ENCODE measurements at places on chromosomes 3 and 15.
A peak's percentile ranks its signal among the peaks of the same experiment; 100 is the strongest.

GRCh38 chr15:89113296-89114024 is 25.2 kb downstream of the ABHD2 start:
- DNase-seq: no peak

DNA sequence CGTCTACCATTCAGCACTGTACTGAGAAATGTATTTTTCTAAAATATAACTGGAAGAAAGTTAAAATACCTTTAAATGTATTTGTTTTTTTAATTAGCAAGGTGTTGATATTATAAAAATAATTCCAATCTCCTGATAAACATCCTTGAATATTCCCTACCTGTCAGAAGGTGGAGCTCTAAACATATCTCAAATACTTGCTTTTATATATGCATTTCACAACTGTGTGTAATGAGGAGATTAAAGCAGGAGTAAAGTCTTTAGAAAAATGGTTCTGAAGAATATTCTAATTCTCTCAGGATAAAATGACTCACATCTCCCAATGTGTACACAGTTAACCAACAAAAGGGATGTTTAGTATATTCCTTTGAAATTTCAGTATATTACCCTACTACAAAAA is 422.7 kb downstream of the PLCL2 start:
- no peak for DNase-seq

GRCh38 chr15:39051626-39052322 is 487.2 kb upstream of the RASGRP1 start:
- no peak for DNase-seq

DNA sequence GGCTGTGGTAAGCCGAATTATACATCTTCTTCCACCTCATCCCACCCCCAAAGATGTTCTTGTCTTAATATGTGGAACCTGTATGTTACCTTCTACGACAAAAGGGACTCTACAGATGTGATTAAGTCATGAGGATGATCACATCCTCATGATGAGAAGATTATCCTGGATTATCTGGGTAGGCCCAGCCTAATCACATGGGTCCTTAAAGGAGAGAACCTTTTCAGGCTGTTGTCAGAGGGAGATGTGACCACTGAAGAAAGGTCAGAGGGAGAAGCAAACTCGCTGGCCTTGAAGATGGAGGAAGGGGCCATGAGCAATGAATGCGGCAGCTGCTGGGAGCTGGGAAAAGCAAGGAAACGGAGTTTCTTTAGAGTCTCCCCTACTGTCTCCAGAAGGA is 12.9 kb upstream of the SCG3 start:
- no peak for DNase-seq

- DNase-seq: no peak
These were observed 165.2 kb upstream of the TPM1 start for GRCh38 chr15:62877276-62877857.

DNA sequence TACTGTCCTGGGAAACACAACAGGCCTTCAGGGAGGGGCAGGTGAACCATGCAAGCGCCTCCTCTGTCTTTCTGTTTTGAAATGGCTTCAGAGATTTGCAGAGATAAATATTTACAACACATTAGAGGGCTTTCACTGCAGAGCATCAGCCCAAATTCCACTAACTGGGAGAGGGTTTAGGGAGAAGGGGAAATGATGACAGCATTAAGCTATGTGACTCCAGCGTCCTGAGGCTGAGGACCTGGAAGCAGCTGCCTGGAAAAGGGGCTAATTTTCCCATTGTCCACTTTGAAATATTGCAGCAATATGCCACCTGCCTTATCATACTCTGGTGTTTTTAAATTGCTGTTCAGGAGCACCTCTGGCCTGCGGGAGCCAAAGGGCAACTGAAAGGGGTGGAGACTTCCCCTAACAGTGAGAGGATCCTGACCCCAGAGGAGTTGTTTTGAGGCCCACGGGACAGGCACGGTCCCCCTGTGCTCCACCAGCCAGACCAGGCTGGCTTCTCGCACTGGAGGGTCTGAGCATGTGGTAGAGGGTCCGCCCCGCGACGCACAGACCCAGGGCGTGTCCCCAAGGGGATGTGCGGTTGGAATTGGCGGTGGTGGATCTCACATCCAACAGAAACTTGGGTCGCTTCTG is 110.6 kb downstream of the XXYLT1 start:
- DNase-seq: no peak

- peak; percentile 54 for DNase-seq
These were observed 9.8 kb upstream of the OR5K4 start for GRCh38 chr3:98343647-98344507.

DNA sequence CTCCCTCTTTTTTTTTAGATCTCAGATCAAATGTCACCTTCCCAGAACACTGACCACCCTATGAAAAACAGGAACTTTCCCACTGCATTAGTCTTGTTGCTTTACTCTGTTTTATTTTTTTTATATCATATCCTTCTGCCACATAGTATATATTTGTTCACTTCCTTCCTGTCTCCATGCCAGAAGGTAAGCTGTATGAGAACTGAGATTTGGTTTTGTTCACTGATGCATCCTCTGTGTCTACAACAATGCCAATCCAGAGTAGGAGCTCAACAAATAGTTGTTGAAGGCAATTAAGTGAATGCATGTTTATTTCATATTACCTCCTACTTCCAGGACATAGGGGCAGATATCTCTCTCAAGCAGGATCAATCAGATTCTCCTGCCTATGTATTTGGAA is 114.4 kb downstream of the TPRG1 start:
- DNase-seq: no peak

- DNase-seq: no peak
These were observed 444.7 kb downstream of the MAGI1 start for GRCh38 chr3:65593780-65594752.

DNA sequence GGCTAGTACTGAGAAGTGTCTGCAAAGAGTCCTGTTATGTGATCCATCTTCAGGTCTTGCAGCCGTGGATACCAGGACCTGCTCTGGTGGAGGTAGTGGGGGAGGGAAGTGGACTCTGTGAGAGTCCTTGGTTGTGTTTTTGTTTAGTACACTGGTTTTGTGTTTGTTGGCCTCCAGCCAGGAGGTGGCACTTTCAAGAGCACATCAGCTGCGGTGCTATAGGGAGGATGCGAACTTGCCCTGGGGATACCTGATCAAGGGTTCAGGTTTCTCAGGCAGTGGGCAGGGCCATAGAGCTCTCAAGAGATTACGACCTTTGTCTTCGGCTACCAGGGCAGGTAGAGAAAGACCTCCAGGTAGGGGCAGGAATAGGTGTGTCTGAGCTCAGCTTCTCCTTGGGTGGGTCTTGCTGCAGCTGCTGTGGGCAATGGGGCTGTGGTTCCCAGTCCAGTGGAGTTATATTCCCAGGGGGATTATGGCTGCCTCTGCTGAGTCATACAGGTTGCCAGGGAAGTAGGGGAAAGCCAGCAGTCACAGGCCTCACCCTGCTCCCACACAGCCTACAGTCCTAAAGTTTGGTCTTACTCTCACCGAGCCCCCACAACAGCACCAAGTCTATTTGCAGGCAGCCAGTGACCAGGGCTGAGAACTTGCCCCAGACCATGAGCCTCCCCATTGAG is 132.8 kb upstream of the NPHP3 start:
- DNase-seq: no peak

DNA sequence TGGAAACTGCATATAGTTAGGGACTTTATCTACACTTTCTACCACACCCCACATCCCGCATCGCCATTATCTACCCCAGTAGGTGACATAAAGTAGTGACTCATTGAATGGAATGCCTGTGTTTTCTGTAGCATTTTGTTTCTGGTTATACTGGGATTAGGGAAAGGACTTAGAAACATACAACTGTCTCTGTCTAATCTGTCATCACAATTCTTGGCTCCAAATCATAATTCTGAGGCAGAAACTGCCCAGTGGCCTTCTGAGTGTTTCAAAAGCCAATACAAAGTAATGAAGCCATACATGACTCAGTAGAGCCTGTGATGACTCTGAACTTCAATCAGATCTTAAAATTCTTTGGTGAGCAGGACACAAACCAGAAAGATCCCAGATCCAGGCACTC is 115.7 kb upstream of the CHRM5 start:
- no peak for DNase-seq

- DNase-seq: no peak
These were observed 763.9 kb upstream of the GOLIM4 start for GRCh38 chr3:168859574-168859973.

DNA sequence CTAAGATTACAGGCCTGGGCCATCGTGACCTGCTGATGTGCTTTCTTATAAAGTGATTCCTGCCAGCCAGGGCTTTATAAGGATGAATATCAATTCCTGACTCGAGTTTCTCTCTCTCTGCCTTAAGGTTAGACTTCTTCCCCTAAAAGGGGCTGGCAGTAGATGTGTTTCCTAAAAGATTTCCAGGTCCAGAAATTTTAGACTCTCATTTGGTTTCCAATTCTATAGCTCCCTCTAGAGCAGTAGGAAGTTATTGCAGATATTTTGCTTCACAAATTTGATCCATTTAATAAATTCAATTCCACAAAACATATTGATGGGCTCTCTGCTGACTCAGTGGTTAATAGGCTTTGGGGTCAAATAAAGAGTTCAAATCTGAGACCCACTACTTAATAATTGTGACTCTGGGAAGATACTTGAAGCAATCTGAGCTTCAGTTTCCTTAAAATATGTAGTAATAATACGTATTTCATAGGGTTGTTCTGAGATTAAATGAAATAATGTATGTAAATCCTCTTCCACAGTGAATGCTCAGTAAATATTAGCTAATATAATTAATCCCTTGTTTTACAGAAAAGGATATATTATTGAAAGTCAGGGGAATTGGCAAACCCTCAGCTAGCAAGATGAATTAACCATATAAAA is 2.1 kb downstream of the TRIM69 start:
- peak; percentile 78 for DNase-seq

GRCh38 chr15:87287156-87287555 is 969.4 kb downstream of the NTRK3 start:
- no peak for DNase-seq

GRCh38 chr15:100937171-100937570 is 18.0 kb downstream of the LRRK1 start:
- no peak for DNase-seq

- peak; percentile 61 for DNase-seq
These were observed 6.3 kb downstream of the AEN start for GRCh38 chr15:88627463-88627862.

DNA sequence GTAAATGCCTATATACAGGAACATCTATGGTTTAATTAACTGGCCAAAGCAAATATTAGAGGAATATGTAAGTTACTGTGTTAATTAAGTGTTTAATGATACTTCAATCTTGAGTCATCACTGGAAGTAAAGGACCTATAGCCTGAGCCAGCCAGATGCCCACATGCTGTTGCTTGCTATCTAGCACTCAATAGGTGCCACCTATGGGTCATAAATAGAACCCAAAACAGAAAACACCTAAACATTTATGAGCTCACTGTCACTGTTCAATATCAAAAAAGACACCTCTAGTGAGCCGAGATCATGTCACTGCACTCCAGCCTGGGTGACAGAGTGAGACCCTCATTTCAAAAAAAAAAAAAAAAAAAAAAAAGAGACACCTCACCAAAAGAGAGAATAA is 48.4 kb upstream of the IP6K2 start:
- DNase-seq: no peak

- no peak for DNase-seq
These were observed 358.0 kb upstream of the POU1F1 start for GRCh38 chr3:87634426-87634825.

- no peak for DNase-seq
These were observed 4.7 kb downstream of the FOXL2 start for GRCh38 chr3:138942271-138942670.

GRCh38 chr3:184583578-184584451 is 22.2 kb downstream of the EPHB3 start:
- DNase-seq: no peak

DNA sequence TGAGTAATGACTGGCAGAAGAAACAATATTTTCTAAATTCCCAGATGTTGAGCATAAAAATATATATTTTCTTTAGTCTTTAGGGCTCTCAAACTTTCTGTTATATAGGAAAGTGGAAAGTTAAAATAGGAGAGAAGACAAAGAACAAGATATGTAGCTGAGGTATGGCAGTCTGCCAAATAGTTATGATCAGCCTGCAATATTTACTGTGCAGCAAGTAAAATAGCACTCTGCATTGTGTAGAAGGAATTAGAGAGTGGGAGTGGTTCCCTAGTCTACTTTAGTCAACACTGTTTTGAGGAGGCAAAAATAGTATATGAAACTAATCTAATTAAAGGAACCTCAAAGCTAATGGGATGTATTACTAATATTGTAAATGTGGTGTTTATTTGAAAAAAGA is 978.1 kb upstream of the ALCAM start:
- DNase-seq: no peak

DNA sequence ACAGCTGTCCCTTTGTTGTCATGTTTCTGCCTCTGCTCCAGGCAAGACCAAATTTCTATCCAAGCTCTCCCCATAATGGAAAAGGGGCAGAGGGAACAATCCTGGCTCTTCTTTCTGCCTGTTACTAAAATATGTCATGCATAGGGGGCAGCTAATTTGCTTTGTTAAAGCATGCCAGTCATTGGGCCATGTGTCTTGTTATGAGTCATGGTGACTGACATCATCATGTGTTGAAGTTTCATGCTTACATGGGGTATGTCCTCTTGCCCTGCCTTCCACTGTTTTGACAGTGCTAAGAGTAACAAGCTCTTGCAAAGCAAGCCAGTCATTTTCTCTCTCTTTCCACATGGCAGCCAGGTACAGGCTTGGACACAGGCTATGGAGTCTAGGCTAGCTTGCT is 268.9 kb downstream of the GABRB3 start:
- DNase-seq: no peak

DNA sequence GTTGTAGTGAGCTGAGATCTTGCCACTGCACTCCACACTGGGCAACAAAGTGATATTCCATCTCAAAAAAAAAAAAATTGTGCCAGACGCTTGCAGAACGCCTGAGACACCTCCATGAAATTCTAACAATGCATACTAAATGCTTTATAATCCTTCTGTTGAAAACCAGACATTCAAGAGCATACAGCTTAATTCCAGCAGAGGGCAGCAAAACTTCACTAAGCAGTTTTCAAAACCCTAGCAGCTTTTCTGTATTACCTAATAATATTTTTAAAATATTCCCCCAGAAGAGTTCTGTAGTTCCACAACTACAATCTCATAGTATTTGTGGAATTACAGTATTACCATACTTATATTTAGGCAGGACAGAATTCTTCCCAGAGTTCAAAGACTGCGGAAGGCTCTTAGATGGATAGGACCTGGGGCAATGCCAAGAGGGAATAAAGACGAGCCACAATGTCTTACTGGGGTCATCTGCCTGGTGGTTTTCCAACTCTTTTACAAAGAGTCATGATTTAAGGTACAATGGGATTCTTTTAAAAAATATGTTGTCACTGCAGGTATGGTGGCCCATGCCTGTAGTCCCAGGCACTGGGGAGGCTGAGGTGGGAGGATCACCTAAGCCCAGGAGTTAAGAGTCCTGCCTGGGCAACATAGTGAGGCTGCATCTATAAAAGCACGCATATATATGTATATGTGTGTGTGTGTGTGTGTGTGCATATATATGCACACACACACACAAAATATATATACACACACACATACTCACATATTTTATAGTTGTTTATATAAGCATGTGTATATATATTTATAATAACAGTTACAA is 19.6 kb upstream of the TASOR start:
- no peak for DNase-seq

GRCh38 chr3:27044931-27045481 is 324.2 kb downstream of the NEK10 start:
- DNase-seq: no peak

Data from CD8-positive, alpha-beta T cell (primary cell).